ENCODE measurements at places on chromosomes 4 and X.

DNA sequence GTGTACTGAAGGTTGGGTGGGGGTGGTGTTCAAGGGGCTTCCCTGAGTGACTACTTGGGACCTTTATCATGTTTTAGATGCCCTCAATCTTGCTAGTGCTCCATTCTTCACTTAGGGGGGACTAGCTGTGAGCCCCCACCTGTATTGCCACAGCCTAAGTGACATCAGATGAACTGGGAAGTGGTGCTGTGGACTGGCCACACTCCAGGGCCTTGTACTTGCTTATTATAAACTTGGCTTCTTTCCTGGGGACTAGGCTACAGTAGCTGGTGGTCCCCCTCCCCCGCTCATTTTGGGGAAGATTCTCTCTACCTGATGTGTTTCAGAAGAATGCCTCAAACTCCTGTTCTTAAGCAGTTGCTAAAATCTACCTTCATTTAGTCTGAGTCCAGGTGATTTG lies 46.7 kb upstream of the WDR1 start:
- no peak for DNase-seq

GRCh38 chr4:55018521-55018920 lies 106.9 kb downstream of the KDR start:
- DNase-seq, result no peak

GRCh38 chr4:105662935-105663675 lies 45.4 kb downstream of the INTS12 start:
- DNase-seq, result no peak

- no peak for DNase-seq
Measured at GRCh38 chrX:9871701-9872268, 85.6 kb downstream of the SHROOM2 start.

GRCh38 chr4:24865401-24865800 lies 47.4 kb downstream of the CCDC149 start:
- no peak for DNase-seq

- DNase-seq, result no peak
Measured at GRCh38 chr4:41388080-41388479, 131.4 kb downstream of the UCHL1 start.

DNA sequence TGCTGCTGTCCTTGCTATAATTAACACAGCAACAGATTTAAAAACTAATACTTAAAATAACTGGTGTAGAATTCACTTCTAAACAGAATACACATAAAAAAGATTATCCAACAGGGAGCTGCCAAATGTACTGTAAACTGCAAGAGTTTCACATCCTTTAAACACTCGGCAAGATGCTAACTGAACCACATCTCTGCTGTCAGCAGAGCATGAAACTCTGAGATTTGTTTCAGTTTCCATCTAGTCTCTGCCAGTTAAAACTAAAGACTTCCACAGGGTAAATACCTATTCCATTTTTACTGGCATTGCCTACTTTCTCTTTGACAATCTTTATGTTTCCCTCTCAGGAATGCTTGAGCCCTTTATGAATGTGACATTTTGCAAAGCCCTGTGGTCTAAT lies 127.7 kb downstream of the SLC7A11 start:
- DNase-seq, result peak; percentile 6
